ENCODE measurements at places on chromosomes 7 and 10.

- no peak for DNase-seq
Measured at GRCh38 chr10:130929422-130930325, 381.8 kb downstream of the TCERG1L start.

DNA sequence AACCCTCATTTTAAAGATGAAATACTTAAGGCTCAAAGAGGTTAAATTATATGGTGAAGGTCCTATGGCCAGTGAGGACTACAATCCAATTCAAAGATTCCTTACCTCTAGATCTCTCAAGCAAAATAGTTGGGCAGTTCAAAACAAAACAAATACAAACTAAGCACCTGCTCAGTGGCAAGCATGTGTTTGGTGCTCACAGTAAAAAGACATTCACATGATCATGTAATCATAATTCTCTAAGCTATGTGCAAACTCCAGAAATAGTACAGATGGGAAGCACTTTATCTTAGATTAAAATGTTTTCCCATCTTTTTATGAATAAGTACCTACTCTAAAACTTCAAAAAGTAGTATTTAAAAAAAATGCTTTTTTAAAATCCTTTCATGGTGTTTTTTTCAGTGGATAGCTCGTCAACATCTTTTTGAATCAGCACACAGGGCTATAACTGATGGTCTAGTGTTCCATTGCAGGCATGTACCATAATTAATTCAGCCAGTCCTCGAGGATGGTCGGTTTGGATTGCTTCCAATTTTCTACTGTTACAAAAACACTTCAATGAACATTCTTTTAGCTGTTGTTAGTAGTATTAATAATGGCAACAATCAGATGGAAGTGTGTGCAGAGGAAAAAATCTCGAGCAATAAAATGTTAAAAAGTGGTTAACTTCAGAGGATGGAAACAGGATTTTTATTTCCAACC, 58.4 kb downstream of the CHCHD3 start:
- no peak for DNase-seq

- DNase-seq, result no peak
Measured at GRCh38 chr7:4189131-4189570, 492.9 kb upstream of the FOXK1 start.

DNA sequence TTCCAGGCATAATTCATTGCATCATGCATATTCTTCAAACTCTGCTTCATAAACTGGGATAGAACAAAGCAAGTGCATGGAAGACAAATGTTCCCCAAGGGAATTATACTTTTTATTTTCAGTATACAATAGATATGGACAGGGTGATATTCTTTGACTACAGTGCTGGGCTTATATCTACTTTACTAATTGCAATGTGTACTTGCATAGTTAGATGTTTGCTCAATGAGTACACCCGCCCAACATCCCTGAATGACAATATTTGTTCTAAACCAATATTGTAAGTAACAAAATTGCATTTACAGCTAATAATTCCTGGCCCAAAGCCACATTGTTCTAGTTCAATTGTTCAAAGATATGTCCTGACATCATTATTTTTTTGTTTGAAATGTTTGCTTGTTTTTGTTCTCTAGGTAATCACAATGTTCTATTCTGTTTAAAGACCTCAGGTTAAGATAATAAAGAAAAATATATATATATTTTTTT, 171.4 kb downstream of the PTN start:
- DNase-seq, result no peak

GRCh38 chr10:121526801-121527221, 71.4 kb downstream of the FGFR2 start:
- peak; percentile 1 for DNase-seq

- peak; percentile 16 for DNase-seq
Measured at GRCh38 chr7:107958764-107959526, 44.0 kb downstream of the LAMB1 start.

- peak; percentile 11 for DNase-seq
Measured at GRCh38 chr10:78502210-78502936, 468.7 kb downstream of the RPS24 start.

GRCh38 chr7:34044734-34045353, 139.5 kb downstream of the BMPER start:
- no peak for DNase-seq

DNA sequence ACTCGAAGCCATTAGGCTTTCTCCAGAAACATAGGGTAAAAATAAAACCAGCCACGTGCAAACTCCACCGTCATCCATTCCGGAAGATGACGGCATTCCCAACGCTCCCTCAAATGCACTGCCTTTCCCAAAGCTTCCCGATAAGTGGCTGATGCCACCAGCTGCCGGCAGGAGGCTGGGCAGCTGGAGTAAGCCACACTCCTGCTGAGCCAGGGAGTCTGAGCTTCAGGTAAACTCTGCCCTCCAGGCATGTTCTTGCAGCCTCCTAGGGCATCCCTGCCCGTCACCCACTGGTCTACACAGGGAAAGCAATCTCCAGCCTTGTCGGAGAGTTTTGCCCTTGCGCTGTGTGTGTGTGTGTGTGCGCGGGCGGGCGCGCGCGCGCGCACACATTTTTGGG, 40.5 kb upstream of the TMEM273 start:
- DNase-seq, result no peak

DNA sequence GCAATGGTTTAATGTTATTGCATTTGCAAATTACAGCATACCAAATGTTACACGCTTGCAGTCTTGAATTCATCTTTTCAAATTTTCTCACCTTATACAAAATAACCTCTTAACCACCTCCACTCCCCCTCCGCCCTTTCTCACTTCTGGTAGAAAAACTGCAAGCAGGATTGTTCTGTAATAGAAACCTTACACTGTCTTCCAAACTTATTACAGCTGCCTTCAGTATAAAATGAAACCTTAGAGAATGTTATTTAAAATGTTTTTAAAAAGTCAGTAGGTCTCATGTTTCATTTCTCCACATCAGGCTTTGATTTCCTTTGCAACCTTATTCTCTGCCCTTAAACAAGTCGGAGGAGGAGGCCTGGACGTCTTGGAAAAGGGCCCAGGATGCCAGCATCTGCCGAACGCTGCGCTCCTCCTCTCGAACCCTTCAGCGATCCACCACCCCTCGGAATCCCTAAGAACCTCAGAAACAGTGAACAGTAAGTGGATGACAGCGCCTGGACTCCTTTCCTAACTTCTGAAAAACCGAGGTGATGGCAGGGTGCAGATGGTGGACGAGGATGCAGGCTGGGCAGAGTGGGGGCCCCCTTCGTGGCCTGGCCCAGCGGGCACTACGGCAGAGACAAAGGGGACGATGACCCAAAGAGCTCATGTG, 74.0 kb downstream of the FGFR2 start:
- DNase-seq, result no peak

DNA sequence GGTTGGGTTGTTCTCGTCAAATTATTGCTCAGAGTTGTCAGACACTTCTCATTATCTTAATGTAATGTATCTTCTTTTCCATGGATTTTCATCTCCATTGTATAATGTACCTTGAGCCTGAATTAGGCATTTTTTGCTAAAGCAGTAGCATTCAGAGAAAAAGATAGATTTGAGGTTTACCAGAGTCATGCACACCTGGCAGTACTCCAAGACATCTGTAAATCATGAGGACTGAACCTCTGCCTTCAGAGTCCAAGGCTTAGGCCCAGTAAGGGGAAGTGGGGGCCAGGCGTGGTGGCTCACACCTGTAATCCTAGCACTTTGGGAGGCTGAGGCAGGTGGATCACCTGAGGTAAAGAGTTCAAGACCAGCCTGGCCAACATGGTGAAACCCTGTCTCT, 624.3 kb upstream of the MBL2 start:
- DNase-seq, result no peak

GRCh38 chr10:21520509-21520908, 5.0 kb downstream of the SKIDA1 start:
- DNase-seq, result no peak

- no peak for DNase-seq
Measured at GRCh38 chr7:43461349-43462024, 121.4 kb upstream of the STK17A start.

DNA sequence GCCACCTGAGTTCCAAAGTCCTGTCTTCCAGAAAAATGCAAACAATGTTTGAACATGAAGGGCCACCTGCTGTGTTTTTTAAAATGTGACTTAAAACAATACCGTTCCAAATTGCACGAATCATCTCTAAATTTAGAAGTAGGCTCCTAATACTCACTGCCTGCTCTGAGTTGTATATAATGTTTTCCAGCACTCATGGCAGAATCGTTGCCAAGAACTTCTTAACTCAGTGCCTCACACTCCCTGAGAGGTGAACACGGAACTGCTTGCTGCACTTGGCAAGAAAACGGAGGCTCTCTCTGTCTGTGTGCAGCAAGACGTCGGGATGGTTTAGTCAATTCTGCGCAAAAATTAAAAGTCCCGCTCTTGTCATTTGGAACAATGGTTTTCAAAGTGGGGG, 757.3 kb upstream of the AUTS2 start:
- DNase-seq, result no peak

DNA sequence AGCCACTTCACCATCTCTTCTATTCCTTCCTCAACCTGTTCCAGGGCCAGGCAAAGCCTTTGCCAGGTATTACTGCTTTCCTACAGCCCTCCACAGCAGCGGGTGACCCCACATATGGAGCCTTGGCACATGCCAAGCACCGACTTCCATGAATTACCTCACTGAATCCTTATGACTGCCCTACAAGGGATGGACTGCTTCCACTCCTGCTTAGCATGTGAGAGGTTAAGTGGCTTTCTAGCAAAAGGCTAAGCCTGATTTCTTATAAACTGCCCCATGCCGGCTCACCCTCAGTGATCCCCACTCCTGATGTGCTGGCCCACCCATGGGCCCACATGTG, 44.0 kb upstream of the PDLIM1 start:
- DNase-seq, result no peak

- DNase-seq, result no peak
Measured at GRCh38 chr10:34861293-34862021, 46.4 kb upstream of the PARD3 start.

DNA sequence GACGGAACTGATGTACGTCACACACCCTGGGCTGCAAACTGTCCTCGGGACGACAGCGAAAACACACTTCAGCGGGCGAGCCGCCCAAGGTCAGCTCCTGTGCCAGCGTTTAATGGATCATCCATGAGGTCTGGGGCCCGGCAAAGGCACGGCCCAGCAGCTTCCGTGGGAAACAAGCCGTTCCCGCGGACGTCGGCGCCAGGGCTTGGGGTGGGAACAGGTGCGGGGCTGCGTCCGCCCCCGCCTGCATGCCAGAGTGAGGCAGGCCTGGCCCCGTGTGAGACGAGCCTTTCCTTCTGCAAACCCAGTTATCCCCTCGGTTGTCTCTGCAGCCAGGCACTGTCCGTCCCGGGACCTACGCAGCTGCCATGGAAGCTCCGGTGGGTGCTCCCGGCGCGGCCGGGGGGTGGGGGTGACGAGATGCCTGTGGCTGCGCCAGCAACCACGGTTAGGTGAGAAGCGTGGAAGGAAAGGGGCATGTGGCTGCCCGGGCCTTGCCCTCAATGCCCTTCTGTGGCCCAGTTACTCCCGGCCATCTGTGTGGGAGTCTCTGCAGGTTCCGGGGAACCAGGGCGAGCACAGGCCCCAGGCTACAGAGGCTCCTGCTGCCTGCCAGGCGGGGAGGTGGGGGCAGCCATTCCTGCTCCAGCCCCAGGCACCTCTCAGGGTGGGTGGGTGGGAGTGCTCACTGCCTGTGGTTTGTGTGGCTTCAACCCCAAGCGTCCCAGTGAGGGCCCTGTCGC, 42.2 kb upstream of the PDGFA start:
- DNase-seq, result no peak

GRCh38 chr10:4763960-4764428, 62.0 kb upstream of the AKR1E2 start:
- no peak for DNase-seq

- DNase-seq, result peak; percentile 31
Measured at GRCh38 chr7:88357781-88358525, 51.3 kb upstream of the STEAP4 start.

GRCh38 chr10:17626656-17627055, 9.5 kb upstream of the HACD1 start:
- peak; percentile 46 for DNase-seq

DNA sequence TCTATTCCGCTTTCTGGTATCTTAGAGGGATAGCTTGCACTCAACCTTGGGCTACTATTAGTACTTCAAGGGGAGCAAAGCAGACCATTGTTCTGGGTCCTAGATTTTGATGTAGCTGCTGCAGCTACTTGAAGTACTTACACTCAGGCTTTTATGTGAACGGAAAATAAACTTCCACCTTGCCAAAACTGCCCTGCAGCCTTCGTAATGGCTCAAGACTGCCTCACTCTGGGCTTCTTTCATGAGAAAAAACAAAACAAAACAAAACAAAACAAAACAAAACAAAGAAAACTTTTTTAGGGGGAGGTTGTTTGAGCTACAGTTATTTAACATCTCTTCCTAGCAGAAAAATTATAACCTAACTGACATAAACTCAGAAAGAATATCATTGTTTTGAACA, 19.4 kb upstream of the EPHB6 start:
- no peak for DNase-seq

DNA sequence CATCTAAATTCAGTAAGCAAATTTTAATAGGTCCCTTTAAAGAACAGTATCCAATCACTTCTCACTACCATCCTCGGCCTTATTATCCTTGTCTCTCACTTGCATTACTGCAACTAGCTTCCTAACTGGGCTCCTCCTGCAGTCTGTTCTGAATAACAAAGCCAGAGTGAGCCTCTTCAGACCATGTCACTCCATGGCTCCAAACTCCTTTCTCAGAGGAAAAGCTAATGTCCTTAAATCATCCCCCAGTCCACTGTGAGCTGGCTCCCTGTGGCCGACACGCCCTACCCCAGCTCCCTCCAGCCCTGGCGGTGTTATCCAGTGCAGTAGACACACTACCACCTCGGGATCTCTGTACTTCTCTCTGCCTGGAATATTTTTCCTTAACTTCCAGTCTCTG, 80.0 kb downstream of the EPC1 start:
- no peak for DNase-seq

DNA sequence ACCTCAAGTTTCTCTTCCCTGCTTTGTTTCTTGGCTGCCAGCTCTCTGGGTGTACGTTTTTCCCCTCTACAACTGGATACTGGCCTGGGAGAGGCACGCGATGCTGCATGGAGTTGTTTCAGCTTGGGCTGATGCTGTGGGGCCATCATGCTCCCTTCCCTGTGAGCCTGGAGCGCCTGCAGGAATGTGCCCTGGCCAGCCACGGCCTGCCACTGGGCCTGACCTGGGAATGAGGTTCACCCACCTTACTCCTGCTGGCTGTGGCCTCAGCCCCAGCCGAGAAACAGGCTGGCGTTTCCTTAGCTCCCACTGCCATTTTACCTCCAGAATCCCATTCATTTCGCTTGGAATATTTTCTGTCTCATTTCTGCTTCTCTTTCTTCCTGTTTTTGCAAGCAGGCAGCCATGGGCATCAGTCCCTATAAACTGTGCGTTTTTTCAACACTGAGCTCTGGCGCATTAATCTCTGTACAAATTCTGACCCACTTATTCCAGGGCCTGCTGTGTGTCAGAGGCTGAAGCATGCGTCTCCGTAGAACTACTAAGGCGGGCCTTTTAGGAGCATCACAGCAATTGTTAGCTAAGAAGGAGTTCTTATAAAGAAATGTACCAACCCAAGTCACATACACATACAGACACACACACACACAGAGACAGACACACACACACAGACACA, 57.9 kb downstream of the GATA3 start:
- no peak for DNase-seq
